Germinal center (tissue), 1 donor: ENCODE measurements at places on chromosomes 5 and 9.

GRCh38 chr5:129747572-129748407 is at the start of gene MINAR2:
TSS of gene MINAR2 (plus strand) at chr5:129748094. CDS start at chr5:129748191, 97 bp downstream.
- DNase-seq, result no peak

GRCh38 chr9:108534741-108535140 is 321.0 kb downstream of the ACTL7B start:
- DNase-seq, result no peak

DNA sequence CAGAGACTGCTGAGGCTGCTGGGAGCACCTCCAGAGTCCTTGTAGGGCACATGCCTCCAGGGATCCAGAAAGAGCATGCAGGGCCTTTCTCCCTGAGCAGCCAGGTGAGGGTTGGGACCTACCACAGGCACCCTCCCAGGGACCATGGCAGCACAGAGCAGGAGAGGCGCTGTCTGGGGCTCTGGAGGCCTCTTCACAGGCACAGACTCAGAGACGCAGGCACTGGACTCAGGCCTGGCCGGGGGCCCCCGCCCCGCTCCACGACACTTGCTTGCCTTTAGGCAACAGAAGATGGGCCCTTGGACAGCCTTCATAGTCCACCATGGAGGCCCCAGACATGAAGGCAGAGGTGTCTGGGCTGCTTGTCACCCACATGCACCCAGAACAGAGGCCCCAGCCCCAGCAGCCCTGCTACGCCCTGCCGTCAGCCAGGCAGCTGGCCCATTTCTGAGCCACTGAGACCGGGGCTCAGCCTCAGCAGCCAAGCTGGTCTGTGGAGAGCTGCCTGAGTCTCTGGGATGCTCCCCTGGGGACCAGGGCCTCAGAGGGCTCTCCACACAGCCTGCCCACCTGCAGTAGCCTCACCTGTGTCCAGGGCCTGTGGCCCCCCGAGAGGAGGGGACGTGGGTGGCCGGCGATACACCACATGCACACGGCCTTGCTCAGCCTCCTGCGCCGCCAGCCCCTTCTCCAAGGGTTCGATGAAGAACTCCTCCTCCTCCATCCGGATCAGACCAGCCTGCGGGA is 72.8 kb downstream of the ADAMTS2 start:
- no peak for DNase-seq

DNA sequence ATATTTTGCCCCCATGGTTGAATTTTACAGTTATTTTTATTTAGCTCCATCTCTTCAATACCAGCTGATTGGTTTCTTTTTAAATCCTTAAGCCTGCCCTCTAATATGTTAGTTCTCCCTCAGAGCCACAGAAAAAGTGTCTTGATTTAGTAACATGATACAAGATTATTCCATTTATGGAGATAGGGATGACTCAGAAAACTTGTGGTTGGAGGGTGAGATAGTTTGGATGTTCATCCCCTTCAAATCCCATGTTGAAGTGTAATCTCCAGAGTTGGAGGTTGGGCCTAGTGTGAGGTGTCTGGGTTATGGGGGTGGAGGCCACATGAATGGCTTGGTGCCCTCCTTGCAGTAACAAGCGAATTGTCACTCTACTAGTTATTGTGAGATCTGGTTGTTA is 115.7 kb downstream of the FBXO38 start:
- no peak for DNase-seq

- DNase-seq, result no peak
These were observed 1.7 kb upstream of the DPH7 start for GRCh38 chr9:137580209-137580953.

DNA sequence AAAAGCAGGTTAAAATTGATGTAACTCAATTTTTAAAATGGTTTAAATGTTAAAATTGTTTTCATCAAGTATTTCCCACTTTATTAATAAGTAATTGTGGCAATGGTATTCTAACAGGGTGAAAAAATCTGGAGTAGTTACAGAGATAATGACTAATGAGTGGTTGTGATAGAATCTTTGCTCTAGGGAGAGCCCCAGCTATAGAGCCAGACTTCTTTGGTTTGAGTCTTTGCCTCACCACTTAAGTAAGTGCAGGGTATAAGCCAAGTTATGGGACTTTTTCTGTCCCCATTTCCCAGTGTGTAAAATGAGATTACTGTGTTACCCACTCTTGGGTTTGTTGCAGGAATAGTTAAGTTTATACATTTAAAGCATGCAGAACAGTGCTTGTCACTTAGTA is 158.1 kb downstream of the FER start:
- no peak for DNase-seq

- peak; percentile 70 for DNase-seq
These were observed 52.7 kb upstream of the TJP2 start for GRCh38 chr9:69121155-69122081.
